GM12878 (cell line): ENCODE measurements at places on chromosomes 12 and 14.

DNA sequence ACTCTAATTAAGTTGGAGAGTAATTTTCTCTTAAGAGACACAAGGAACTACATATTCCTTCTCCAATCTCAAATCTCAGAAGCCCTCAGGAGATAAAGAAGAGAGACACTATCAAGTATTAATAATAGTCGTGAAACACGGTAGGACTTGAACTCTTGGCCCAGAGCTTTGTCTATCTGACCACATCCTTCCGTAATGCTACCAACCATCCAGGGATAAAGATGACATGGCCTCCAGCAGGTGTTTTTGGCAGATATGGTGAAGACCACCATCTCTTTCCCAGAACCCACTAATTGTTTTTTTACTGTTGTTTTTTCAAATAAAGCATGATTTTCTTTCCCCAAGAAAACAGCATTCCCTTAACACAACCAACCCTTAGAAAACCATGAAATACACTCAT, 3.4 kb downstream of the ZNF384 start:
- DNase-seq = no peak

DNA sequence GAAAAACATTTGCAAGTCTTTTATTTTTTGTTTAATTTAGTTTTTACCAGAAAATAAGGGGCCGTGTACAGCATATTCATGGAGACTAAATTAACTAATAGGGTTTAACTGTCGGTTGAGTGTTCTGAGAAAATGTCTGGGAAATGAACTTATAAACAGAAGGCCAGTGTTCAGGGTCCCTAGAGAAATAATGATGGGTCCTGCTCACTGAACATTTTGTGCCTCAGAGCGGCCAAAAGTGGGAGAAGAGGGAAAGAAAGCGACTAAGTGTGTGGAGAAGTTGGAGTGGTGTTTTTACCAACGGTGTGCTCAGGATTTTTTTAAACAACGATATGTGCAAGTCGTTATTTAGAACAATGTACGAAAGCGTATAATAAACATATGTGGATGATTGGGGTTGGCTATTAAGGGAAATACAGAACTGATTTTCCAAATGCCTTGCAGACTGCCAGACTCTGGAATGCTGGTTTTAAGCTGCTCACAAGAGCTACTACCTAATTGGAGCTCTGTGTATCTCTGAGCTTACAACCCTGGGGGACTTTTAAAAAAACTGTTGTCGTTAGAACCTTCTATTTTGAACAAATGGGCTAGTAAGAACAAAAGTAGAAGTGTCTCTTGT, 166.7 kb downstream of the SLC38A4 start:
- DNase-seq = no peak

GRCh38 chr14:55212634-55213033, 21.2 kb upstream of the DLGAP5 start:
- DNase-seq = no peak

- DNase-seq = no peak
Observed at GRCh38 chr14:87087881-87088280, 905.1 kb downstream of the GALC start.

GRCh38 chr12:105420046-105420445, 89.6 kb downstream of the C12orf75 start:
- DNase-seq = no peak

- DNase-seq = no peak
Observed at GRCh38 chr12:76866726-76867125, 12.1 kb downstream of the CSRP2 start.

- DNase-seq = no peak
Observed at GRCh38 chr12:68428724-68429501, 96.8 kb upstream of the MDM1 start.

GRCh38 chr12:38638401-38638800, 267.0 kb downstream of the CPNE8 start:
- DNase-seq = no peak

DNA sequence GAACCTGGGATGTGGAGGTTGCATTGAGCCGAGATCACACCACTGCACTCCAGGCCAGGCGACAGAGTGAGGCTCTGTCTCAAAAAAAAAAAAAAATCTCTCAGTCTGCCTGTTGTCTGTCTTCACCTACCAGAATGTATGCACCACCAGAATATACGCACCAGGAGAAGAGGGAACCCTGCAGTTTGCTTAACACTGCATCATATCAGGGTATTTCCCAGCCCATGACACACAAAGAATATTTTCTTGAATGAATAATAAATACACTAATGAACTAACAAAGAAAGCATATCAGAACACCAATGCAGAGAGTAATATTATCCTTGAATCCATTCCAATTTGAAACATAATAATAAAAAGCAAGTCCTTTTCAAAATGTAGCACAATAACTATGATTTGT, 44.2 kb upstream of the FOXN3 start:
- no peak for DNase-seq

GRCh38 chr14:73825551-73826188, 26.0 kb upstream of the PTGR2 start:
- peak; percentile 20 for DNase-seq

DNA sequence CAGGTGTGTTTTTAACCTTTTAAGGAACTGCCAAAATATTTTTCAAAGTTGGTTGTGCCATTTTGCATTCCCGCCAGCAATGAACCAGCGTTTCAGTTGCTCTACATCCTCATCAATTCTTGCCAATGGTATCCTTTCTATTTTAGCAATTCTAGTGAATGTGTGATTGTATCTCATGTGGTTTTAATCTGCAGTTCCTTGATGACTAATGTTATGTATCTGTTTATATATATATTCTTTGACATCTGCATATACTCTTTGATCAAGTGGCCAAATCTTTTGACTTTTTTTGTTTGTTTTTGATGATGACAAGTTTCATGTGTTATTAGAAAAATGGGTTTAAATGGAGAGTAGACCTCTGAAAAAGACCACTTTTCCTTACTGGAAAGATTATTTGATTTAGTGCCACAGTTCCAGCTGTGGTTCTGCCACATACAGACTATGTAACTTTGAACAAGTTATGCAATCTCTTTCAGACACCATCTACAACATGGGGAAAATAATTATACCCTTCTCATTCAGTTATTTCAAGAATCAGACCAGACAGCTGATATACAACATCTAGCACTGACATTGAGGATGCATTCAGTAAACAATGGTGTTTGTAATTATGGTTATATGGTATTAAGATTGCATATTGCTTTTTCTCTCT, 146.3 kb upstream of the CNOT2 start:
- no peak for DNase-seq

- no peak for DNase-seq
Observed at GRCh38 chr12:27953817-27954216, 18.7 kb downstream of the PTHLH start.

GRCh38 chr14:76793956-76794355, 18.7 kb downstream of the ANGEL1 start:
- no peak for DNase-seq

GRCh38 chr14:56490379-56490778, 89.2 kb upstream of the TMEM260 start:
- no peak for DNase-seq

DNA sequence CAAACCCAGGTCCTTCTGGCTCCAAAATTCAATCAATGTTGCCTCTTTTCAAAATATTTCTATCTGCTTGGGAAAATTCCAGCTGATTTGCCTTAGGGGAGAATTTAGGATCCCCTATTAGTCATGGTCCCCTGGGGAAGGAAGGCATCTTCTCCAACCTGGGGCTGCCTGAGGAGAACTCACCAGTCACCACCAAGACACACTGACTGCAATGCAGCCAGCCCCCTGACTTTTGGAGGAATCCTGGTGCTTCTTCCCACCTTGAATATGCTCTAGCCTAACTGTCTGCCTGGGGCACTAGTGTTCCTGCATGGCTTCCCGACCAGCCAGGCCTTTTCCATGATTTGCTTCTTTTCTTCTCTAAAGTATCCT, 71.8 kb upstream of the BCL2L14 start:
- DNase-seq = no peak

DNA sequence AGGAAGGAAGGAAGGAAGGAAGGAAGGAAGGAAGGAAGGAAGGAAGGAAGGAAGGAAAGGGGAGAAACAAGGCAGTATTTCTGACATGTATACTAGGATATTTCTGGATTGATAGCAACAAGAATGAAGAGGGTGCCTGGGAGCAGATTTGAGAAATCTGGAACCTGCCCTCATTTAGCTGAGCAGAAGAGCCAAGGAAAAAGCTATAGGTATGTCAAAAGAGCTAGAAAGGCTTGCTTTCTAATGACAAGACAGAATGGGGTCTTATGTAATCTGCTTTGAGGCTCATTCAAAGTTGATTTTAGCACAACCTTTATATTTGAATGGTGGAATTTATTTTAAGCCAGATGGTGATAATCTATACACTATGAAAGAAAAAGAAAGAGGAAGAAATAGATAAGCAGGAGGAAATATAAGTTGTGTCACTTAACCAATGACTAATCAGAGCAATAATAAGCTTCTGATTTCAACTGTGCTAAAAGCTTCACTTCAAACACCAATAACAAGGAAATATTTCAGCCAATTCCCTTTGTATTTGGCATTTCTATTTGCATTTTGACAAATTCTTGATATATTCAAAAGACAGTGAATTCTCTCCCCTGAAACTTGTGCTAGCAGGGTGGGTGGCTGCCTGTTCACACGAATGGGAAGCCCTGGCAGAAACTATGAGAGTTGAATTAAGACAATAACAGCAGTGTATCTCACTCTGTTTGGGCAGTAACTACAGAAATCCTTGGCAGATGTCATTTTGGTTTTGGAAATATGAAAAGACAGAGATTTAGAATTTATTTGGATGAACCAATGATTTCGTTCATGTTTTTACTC, 76.3 kb upstream of the FLRT2 start:
- DNase-seq = no peak

- DNase-seq = no peak
Observed at GRCh38 chr14:99062216-99062615, 209.8 kb downstream of the BCL11B start.

DNA sequence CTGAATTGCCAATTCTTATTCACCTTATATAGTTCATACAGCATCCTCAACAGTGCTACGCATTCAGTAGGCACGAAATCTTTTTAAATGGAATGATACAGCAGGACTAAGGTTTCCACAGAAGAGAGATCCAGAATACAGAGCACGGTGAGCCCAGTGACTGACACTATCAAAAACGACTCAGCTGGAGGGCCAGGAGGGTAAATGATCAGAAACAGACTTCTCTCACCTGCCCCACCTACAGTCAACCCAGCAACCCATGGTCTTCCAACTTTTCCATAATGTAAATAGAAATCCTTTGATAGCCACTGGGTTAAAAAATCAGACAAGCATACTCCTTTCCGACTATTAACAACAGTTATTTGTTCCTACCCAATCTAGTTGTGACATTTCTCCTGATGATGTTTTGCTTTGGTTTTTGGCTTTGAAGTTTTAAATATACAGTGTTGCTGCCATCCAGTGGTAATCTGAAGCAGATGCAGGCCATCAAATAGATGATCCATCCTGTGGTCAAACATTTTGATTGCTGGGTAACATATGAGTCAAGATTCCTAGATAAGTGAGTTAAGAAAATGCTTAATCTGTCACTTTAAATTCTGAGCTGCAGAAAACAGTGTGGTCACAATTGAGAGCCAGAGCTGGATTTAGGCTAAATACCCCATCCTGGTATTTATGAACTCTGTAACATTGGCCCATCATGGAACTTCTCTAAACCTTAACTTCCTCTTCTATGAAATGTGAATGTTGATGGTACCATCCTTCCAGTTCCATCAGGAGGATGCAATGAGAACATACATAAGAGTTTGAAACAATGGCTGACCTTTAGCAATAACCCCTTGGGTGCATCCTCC, 42.0 kb downstream of the GPHB5 start:
- DNase-seq = no peak

DNA sequence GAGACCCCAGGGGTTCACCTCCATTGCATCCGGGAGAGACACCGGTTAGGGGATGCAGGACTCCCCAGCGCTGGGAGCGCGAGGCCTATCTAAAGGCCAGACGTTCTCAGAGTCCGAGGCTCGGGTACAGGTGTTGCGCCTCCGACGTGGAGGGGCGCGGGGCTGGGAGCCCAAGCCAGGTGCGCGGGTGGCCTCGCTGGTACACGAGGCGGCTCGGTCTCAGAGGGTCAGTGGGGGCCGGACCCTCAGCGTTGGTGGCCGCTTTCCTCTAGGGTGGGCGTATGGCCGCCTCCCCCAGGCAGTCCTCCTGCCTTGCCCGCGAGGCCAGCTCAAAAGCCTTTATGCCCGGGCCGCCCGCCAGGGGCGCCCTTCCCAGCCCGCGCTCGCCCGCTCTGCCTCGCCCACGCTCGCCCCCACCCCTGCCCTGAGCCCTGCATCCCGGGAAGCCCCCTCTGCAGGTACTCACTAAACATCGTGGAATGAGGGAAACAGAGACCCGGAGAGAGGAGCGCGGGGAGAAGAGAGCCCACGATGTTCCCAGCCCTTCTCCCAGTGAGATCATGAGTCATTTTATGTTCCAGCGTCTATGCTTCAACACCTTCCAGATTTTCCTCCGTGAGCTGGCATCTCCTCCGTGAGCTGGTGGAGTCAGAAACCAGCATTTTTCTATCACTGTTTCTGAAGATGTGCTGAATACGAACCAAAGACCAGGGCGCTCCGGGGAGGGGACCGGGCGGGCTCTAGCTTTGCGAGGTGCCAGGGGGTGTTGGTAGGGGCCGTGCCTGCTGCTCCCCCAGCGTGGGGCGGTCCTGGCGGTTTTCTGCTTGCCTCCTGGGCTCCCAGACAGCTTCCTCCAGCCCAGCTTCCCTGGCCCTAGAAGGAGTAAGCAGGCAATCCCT, 73.8 kb downstream of the DIO3 start:
- no peak for DNase-seq

DNA sequence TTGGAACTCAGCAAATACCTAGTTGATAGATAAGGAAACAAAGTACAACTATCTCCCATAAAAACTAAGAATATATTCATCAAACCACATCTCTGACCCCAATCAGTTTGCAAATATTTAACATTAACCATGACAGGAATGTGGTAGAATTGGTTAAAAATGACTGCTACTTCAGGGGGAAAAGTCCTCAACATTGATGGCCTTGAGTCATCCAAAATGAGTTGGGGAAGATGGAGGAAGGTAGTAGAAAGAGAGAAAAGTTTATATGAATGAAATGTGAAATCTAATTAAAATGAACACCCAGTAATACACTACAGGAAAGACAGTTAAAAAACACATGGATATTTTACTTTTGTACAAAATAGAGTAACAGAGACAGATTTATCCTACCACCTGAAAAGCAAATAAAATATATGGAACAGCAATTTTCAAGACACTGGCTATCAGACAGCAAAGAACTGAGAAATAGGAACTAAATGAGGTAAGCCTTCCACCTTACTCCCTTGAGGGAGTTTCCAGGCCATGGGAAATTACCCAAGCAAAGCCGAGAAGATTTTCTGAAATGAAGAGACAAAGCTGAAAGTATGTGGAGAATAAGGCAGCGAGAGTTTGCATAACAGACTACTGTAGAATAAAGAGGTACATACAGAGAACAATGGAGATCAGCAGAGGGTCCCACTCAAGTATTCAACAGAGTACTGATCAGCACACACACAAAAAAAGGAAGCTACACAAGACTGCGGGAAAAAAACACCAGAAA, 49.6 kb downstream of the TC2N start:
- DNase-seq = peak; percentile 56

- DNase-seq = no peak
Observed at GRCh38 chr14:58659846-58660245, 22.1 kb downstream of the DACT1 start.

GRCh38 chr14:23376482-23377197, at the start of gene CMTM5:
Gene CMTM5, plus strand, starts transcription at chr14:23377046. Its CDS starts 206 bp downstream, at chr14:23377252.
- DNase-seq = no peak

- no peak for DNase-seq
Observed at GRCh38 chr12:53601296-53601847, 24.8 kb downstream of the ATF7 start.
